ENCODE measurements at places on chromosomes 11 and 22.

DNA sequence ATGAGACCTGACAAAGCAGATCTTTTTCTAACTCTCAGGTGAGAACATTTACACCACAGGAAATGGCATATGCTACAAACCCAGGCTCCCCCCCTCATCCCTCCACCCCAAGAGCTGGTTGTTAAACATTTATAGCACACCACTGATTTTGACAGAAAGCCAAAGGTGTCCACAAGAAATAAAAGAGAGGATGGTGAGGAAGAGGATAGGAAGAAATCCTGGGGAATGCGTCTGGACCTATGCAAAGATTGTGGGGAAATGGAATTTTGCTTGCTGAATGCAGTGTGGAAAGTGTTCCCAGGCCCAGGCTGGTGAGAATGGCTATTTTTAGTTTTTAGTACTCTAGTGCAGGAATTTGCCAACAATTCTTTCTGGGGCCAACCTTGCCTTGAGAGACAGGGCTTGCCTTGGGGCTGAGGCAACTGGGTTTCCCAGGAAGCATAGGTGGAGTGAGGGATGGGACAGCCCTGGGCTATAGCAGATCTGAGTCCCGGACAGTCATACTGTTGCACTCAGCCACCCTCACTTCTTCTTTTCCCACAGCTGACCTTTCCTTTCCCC lies 163.9 kb downstream of the ADAMTS15 start:
- DNase-seq = no peak

DNA sequence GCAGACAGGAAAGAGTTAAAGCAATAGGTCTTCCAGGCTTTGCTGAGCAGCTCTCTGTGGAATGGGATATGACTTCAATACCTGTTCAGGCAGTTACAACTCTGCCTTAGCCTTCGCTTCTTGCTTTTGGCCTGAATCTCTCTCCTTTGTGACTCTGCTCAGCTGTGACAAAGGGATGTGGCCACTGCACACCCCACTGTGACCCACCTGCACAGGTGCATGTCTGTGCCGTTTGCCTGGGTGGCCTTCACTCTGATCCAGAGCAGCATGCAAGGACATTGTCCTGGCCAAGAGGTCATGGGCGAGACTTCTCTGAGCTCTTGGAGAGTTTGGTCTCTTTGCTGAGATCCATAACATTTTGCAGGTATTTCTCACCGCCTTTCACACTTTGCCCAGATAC lies 891.3 kb downstream of the BRD1 start:
- no peak for DNase-seq

DNA sequence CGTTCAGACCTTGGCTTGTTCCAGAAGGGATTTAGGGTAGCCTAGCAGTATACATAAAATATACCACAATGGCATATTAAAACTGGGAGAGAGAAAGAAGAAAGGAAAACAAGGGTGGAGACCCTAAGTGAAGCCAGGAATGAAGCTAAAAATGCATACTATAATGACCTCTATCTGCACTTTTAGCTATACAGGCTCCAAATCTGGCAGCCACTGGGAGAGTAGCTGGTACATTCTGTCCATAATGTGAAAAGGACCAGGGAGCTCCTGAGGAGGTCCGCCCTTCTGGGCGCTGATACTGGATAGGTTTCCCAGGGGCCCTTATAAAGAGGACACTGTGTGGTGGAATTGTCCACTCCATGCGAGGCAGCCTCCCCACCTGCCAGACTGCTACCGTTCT lies 42.8 kb downstream of the PRDM11 start:
- no peak for DNase-seq

DNA sequence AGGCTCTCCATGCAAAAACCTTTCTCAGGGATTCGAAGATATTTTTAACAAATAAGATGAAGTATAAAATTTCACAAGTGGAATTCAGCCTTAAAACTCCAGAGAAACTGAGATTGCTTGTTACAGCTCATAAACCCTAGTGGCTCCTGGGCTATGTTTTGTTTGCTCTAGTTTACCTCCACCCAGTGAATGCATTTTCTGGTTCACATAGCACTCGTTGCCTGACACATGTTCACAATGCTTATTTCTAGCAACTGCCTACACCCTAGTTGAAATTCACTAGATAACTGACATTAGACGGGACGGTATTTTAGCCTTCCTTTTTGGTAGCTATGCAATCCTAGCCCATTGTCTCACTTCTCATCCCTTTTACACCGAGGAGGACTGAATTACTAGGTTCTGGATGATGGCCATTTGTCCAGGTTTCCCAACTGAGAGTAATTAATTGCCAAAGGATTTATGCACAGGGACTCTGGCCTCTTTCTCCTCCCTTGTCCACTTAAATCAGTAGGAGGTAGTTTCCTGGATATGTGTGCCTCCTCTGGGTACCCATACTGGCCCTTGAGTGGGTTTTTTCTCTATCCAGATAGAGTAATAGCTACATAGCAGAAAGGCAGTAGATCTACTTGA lies 951.6 kb downstream of the DLG2 start:
- DNase-seq = no peak
